Substantia nigra (tissue), 51 donors: ENCODE measurements at places on chromosomes 1 and 21.
A peak's percentile ranks its signal among the peaks of the same experiment; 100 is the strongest.

GRCh38 chr1:32337855-32338636, 2.0 kb upstream of the MARCKSL1 start:
- DNase-seq = peak; percentile 80

DNA sequence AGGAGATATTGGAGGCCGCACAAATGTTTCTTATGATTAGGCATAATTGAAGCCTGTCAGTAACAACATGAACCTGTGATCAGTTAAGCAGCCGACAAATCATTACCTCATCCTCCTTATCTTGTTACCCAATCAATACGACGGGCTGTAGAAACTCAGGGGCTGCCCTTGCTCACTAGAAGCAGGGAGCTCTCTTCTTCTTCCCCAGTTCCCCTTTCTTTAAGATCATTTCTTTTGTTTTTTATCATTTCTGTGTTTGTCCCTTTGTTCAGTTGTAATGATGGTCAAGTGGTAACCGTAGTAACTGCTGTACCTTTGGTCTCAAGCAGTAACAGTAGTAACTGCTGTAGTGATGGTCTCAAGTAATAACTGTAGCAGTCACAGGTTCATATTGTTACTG, 13.8 kb upstream of the FCGR2A start:
- no peak for DNase-seq

DNA sequence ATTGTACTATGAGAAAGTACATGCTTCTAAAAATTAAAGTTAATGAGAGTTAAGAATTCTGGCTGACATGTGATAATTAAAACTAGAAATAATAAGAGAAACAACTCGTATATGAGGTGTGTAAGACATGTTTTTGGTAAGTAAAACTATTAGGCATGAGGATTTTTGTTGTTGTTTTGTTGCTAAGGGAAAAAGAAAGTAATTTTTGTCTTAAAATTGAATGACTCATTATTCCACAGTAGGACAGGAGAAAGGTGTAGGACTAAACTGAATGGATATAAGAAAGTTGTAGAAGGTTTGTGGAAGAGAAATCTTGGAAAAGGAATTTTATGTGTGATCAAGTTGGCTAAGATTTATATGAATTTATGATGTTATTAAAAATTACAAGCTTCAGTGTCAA, 54.8 kb downstream of the TBX19 start:
- DNase-seq = no peak

DNA sequence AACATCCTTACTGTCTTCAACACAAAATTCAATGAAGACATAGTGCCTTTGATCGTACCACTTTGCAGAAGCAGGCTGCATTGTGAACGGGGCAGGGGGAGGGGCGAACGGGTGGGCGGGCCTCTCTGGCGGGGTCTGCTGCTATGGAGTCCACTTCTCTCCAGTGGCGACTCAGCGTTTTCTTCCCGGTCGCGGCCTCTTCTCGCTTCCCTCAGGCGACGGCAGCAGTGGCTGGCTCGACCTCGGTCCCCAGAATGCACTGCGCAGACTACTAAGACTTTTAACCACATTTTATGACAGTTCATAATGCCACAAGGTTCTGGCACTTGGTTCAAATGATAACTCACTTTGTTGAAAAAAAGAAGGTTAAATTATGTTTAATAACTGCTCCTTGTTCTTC, 21.2 kb downstream of the GBP2 start:
- DNase-seq = no peak

DNA sequence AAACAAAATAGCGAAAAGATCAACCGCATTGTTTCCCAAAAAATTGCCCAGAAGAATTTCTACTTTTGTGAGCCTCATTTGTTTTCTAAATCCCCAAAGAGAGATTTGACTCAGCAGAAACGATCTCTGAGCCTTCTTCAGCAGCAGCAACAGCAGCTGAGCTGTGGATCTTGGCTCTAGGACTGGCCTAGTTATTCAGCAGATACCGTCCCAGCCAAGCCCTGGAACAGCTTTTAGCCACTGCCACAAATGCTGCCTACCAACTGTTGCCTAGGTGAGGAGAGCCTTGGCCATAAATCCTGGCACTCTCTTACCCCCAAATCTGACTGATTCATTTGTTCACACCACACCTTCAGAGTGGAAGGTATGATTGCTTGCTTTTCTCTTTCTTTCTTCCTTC, 320.1 kb downstream of the TGFB2 start:
- peak; percentile 39 for DNase-seq
